ENCODE measurements at places on chromosomes 5 and 9.

- DNase-seq, result no peak
These were observed 55.4 kb upstream of the CDH12 start for GRCh38 chr5:22908586-22908985.

GRCh38 chr5:154467655-154468354, 10.2 kb downstream of the HAND1 start:
- DNase-seq, result peak; percentile 76

DNA sequence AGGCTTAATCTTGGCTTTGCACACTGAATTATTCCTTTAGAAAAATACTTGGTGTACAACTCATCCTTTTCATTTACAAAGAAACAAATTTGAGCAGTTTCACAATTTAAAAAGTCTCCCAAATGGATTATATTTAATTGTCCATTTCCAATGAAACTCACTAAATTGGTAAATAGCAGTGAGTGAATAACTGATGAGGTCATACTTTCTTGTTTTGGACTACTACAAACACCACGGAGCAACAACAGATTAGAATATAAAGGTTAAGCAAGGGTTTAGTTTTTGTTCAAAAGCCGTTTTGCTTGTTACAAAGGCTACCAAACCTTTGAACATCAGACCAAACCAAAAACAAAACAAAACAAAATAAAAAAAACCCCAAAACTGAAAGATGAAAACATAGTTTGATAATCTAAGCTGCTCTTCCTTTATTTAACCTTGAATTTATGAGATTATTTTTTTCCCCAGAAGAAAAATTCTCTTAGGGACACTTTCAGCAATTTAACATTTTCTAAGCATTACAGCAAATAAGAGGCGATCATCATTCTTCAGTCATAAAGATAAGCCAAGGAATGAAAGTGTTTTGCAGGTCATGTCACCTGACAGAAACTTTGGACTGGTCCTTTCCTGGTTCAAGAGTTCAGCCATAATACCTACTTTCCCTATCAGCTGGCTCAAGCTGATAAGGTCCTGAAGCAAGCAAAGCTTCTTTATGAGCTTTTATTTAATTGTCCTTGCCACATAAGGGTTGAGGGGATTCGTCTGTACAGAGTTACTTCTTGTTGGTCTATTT, 99.7 kb upstream of the CDKN2B start:
- DNase-seq, result no peak

DNA sequence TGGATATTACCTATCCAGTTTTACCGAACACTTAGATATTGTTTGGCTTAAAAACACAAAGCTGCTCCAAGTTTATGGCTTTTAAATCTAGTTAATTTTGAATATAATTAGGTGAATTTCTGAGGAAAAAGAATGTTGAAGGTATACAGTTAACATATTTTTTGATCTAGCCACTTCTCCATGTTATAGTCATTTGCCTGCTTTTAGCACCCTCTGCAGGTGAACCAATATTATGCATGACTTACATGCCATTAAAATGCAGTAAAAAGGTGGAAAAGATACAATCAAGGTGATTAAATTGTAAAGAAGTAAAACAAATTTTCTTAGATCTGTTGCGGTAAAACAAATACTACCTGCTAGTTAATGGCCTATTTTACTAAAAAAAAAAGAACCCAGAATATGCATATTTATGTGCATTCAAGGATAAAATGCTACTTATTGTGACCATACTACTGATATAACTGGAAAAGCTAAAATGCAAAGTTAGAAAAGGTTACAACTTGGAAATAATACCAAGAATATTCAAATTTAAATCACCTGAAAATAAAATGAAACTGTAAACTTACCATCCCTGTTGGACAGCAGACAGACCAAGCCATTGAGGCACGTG, 132.1 kb downstream of the AP3B1 start:
- peak; percentile 53 for DNase-seq

GRCh38 chr5:91194824-91195381, 188.2 kb downstream of the ARRDC3 start:
- no peak for DNase-seq

- peak; percentile 71 for DNase-seq
These were observed 85.9 kb downstream of the SETX start for GRCh38 chr9:132268725-132269352.

DNA sequence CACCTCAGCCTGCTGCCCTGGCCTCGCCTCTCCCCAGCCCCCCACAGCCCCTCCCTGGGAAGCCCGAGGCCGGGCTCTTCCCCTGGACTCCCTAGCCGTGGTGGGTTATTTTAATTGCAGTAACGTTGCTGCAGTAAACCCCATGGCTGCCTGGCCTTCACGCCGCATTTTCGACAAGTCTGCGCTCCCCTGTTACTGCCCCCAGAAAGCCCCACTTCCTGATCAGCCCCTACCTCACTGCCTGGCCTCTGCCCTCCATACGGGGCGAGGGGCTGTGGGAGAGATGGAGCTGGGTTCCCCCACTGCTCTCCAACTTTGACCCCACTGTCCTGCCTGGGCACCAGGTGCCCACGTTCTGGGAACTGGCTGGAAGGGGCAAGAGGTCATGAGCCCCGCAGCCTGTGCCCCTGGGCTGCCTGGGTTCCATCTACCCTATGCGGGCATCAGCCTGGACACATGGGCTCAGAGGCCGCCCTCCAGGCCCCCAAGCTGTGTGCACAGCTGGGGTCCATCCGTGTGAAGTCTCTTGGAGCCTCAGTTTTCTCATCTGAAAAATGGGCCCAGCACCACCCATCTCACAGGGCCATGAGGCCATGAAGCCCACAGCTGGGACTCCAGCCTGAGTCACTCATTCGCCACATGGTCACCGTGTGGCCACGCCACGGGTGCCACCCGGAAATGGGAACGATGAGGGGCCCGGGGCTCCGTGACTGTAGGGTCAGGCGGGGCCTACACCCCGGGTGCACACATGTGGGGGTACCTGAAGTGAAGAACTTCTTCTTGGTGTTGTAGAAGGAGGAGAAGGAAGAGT, 11.5 kb downstream of the EGFL7 start:
- DNase-seq, result no peak
